ENCODE measurements at places on chromosomes 3 and 15.

GRCh38 chr3:165854696-165855095 lies 17.5 kb upstream of the BCHE start:
- DNase-seq, result no peak

- DNase-seq, result no peak
Measured at GRCh38 chr3:36957862-36958686, 13.2 kb upstream of the TRANK1 start.

GRCh38 chr15:96162322-96162721 lies 168.2 kb upstream of the NR2F2 start:
- DNase-seq, result no peak

DNA sequence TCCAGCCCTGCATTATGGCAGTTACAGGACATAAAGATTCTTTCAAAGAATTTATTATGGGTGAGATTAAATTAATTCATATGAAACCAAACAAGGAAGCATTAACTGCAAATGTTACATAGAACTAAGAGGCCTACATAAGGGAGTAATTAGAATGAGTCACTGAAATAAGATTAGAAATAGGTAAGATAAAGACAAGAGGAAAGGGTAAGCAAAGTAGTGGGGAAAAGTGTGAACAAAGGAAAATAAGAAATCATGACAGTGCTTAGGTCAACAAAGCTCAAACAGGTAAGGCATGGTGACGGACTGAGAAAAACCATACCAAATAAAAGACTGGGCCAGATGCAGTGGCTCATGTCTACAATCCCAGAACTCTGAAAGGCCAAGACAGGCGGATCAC lies 74.3 kb downstream of the SETD2 start:
- DNase-seq, result no peak
